Activated CD4-positive, alpha-beta T cell treated with anti-CD3 and anti-CD28 coated beads for 36 hours (primary cell): ENCODE measurements at places on chromosomes 5 and 9. TPM values are rescaled to one million over a fixed set of nuclear protein-coding genes. Genes with fewer than 3 reads are reported as not detected.

Gene CCDC152
- 12.2 TPM for total RNA-seq

DNA sequence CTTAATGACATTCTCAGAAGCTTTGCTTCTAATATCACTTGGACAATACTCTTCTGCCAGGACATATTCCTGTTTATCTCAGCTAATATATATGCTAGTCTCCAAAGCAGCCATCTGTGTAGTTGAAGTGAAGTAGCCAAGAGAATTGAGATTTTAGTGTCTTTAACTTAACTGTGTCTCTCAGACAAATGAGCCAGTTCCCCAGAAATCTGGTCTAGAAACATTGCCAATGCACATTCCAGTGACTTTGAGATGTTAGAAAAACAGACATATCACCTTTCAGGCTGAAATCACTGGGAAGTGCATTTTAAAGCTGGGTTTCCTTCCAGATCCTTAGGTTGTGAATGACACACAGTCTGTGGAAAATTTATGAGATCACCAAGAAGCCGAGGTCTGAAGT, 114.6 kb downstream of the MTX3 start:
- DNase-seq, result no peak

Gene PPP2CA
- total RNA-seq, result 148 TPM

Gene DPYSL3
- total RNA-seq, result 0.16 TPM

DNA sequence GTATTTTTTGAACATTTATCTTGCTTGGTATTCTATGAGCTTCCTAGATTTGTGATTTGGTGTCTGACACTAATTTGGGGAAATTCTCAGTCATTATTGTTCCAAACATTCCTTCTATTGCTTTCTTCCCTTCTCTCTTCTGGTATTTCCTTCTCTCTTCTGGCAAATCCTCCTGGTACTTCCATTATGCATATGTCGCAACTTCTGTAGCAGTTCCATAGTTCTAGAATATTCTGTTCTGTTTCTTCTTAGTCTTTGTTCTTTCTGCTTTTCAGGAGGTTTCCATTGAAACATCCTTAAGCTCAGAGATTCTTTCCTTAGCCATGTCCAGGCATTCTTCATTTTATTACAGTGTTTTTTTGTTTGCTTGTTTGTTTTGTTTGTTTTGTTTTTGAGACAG, 155.2 kb upstream of the PIK3R1 start:
- no peak for DNase-seq

Gene AOPEP
- total RNA-seq, result 9.5 TPM

GRCh38 chr5:39314591-39314990, 49.7 kb downstream of the C9 start:
- DNase-seq, result no peak

- no peak for DNase-seq
These were observed 141.1 kb upstream of the TLE4 start for GRCh38 chr9:79430619-79431018.

GRCh38 chr5:54669845-54670244, 152.3 kb downstream of the SNX18 start:
- DNase-seq, result no peak

Gene SIT1
- 80.9 TPM for total RNA-seq

Gene UBE2QL1
- total RNA-seq, result not detected

Gene IRX2
- not detected for total RNA-seq

- no peak for DNase-seq
These were observed 64.4 kb downstream of the SNX18 start for GRCh38 chr5:54581831-54582548.

DNA sequence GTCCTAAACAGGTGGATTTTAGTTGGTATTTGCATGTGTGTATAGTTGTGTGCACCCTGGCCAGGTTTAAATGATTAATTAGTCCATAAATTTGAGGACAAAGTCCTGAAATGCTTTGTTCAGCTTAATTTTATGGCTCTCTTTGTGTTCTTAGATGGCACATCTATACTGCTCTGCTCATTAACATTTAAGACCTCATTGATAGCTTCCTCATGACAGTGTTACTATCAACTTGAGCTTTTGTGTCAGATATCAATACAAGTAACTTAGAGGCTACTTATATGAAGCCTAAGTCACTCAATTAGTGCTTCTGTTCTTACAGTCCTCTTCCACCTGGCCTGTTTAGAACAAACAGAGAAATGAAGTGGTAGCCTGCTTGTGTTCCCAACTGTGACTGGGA, 240.9 kb downstream of the TRPM3 start:
- no peak for DNase-seq

- no peak for DNase-seq
These were observed 112.1 kb upstream of the LMX1B start for GRCh38 chr9:126501383-126502331.

Gene CCDC187
- total RNA-seq, result 0.05 TPM

Gene KIF24
- 7.7 TPM for total RNA-seq

DNA sequence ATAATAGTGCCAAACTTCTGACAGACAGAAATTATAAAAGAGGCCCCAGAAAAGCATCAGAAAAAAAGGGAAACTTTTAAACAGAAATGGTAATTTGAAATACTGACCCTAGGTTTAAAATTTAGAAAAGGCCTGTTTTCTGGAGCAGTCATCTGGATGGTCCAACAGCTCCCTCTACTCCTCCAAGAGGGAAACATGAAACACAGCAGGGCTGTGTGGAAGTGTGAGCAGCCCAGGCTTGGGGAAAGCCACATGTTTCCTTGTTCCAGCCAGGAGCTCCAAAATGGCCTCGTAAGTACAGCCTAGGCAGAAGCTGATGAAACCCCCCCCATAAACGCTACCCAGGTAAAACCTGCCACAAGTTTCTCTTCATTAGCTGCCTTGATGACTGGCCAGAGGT, 499.3 kb upstream of the ADAMTS16 start:
- no peak for DNase-seq

DNA sequence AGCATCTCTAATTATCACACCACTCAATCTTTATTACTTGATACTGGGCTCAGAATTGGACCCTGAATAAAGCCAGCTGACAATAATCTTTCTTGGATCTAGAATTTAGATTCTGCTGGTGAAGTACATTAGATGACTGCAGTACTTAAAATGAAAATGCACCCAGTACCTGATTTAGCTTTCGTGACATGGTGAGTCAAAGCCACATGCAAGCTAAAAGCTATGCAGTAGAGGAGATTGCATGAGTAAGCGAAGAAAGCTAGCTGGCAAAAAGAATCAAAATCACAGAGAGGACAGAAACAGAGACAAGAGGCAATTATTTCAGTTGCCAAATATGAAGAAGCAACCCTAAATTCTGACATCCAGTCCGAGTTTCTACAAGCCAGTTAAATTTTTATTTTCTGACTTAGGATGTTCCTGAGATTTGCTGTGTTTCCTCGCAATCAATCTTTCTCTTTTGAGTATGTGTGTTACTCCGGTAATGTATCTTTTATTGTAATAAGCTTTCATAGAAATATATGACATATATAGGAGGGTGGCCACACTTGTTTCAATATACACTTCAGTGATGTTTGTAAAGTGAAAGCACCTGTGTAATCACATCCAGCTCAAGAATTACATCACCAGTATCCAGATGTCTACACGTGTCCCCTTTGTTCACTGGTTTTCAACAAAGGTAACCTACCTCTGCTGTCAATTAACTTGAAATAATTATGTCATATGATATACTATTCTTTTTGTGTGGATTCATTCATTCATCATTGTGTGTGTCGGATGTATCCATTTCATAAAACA, 101.7 kb downstream of the CDH18 start:
- no peak for DNase-seq

Gene NMUR2
- not detected for total RNA-seq

DNA sequence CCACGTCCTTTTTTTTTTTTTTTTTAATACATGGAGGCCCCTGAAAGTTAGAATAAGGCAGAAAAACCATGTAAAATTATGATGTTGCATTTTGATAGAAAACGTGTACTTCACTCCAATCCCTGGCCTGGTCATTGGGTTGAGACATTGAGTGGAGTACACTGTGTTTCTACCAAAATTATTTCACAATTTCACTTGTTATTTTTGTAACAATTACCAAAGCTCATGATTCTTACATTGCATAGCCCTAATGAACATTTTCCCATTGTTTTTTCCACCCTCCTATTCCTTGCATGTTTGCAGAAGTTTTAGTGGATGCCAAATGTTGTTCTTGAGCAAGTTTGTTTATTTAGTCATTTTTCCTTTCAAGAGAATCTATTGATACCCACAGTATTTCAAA, 21.9 kb downstream of the MAMDC2 start:
- DNase-seq, result no peak

- DNase-seq, result no peak
These were observed 524.2 kb downstream of the ACTL7B start for GRCh38 chr9:108331596-108331995.

Gene PITX1
- total RNA-seq, result 0.18 TPM

DNA sequence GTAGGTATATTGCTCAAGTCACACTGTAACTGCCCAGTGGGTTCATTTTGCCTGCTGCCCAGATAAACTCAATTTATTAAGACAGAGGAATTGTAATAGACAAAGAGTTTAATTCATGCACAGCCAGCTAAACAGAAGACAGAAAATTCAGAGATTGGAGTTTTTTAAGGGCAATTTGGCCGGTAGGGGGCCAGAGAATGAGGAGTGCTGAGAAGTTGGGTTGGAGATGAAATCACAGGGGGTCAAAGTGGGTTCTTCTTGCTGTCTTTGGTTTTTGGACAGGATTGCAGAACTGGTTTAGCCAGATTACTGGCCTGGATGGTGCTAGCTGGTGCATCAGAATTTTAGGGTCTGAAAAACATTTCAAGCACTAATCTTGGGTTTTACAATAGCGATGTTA, 20.7 kb upstream of the IL33 start:
- no peak for DNase-seq

DNA sequence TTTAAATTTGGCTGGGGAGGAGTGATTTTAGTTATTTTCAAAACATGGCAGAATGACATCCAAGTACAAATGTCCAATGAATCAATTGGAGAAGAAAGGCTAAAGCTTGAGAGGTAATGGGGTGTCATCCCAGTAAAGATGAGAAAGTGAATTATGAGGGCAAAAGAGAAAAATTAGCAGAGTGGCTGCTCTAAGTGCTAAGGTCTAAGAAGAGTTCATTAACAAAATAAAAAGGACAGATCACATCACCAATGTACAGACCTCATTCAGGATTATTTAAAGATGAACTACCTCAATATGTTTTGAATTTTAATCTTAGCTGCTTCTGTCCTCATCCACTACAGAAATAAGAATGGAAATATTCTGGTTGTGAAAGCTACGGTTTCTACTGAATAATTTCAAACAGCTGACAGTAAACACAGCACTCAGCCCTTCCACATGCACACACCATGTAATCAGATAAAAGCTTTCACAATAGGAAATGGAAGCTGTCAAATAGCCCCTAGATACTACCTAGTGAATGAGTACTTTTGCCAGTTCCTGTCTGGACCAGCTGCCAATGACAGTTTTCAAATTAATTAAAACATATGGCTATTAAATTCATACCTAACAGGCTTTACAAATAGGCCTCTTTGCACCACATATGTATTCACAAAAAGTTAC, 171.5 kb downstream of the SSBP2 start:
- DNase-seq, result no peak

DNA sequence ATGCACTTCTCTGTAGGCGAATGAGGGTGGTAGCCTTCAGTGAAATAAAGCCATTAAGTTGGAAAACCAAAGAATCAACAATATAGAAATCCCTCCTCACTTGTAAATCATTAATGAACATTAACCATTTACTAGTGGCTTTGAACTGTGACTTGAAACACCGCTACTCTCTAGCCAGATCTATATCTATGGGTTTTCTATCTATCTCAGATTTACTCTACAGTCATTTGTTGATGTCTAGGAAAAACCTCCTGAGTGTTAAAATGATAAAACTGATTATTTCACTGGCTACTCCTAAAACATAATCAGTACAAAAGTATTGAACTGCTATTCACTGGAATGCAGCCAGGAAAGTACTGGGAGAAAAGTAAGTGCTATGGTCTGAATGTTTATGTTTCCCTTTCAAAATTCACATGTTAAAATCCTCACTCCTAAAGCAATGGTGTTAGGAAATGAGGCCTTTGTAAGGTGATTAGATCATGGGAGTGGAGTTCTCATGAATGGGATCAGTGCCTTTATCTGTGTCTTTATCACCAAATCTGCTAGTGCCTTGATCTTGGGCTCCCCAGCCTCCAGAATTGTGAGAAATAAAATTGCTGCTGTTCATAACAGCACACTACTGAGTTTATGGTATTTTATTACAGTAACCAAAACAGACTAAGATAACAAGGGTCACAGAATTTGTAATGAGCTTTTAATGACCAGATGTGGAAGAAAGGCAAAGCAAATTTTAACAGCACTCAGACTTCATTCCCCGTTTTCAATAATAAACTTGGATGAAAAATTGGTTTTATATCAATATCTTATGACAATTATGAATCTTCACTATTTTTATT, 8.6 kb upstream of the OXCT1 start:
- DNase-seq, result no peak

DNA sequence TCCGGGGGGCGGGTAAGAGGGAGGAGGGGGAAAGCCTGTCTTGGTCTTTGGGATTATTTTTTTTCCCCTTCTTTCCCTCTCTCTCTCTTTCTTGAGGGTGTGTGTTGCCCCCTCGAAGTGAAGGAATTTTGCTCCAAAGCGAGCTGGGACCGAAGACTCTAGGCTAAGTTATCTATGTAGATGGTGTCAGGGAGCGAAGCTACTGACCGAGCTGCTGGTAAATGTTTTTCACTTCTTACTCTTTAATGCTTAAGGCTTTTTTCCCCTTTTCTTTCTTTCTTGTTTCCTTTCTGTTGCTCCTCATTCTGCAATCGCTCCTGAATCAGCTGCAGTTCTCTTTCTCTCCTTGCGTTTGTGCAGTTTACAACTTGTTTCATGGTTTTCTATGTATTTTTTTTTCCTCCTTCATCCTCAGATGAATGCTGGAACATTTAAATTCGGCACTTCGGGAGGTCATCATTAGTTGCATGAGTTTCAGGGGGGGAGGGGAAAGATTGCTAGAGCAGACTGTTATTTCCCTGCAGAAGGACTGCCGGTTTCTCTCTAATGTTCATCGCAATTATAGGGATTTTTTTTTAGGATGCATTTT, 1312.0 kb upstream of the WWC1 start:
- no peak for DNase-seq

- DNase-seq, result no peak
These were observed 228.9 kb downstream of the FANCC start for GRCh38 chr9:95088421-95089161.
